Myocyte (in vitro differentiated cells): ENCODE measurements at places on chromosomes 2 and 18.

- DNase-seq, result no peak
These were observed 17.7 kb downstream of the ADNP2 start for GRCh38 chr18:80126797-80127196.

DNA sequence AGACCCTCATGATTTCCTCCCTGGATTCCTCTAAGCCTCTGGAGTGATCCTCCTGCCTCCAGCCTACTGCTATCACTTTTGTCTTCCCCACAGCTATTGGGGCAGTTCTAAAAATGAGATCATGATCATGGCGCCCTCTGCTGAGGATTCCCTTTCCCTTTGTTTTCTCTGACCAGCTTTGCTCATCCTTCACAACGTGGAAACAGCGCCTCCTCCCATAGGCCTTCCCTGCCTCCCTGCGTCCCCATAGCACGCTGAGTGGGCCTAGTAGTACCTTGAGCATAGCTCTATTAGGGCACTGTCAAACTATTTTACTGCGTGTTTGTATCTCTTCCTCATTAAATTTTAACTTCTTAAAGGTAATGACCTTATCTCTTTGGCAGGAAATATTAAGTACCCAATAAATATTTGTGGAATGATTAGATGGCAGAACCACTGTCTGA, 207.0 kb upstream of the FANCL start:
- peak; percentile 84 for DNase-seq

DNA sequence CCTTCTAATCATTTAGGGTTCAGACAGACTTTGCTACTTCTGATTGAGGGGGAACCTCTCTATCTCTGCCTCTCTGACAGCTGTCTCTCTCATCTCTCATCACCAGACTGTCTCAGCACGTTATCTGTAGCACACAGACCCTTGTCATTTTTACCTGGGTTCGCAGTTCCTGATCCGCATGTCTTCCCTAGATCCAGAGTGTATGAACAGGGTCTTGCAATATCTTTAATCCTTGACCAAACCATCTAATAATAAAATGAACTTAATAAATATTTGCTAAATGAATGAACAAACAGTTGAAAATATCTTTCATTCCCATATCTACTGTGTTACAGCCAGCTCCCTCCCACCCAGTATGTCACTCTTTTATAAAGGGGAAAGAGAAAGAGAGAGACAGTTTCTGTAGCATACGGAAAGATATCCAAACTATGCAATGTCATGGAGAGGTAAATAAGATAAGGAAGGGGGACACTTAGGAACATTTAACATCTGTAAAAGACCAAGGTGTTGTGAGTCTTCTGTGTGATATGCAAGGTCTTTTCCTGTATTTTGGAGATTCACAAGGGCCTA, 507.6 kb downstream of the SUCLG1 start:
- DNase-seq, result no peak

DNA sequence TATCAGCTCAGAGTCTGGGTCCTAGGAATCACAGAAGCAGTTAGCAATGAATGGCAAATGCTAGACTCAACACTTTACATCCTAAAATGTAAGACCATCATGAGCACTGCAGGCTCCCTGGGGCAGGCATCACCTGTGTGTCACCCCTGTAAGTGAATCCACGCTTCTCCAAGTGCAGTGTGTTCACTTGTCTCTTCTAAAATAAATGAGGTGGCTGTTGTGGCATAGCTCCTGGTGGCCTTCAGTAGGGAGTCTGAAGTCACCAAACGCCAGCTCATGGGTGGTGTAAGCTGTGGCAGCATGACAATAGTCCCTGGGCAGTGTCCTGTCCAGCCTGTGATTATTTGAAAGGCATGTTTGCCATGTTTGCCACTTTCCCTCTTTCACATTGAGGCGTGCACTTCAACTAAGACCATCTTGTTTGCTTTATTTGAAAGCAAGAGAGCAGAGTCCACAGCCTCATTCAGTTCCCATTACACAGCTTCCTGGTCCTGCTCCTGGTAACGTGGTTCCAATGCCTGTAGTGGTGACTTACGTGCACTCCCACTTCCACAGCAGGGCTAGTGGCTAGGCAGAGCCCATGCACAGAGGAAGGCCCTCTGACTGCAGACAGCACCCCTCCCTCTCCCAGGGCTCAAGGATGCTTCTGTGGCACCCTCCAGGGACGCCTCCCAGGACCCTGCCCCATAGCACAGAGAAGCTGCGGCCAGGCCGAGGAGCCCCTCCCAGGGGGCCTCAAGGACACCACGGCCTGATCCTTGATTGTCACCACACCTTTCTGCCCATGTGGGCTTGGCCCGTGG, 24.3 kb downstream of the COA5 start:
- DNase-seq, result no peak

- no peak for DNase-seq
These were observed 5.4 kb downstream of the RND3 start for GRCh38 chr2:150482111-150482510.

DNA sequence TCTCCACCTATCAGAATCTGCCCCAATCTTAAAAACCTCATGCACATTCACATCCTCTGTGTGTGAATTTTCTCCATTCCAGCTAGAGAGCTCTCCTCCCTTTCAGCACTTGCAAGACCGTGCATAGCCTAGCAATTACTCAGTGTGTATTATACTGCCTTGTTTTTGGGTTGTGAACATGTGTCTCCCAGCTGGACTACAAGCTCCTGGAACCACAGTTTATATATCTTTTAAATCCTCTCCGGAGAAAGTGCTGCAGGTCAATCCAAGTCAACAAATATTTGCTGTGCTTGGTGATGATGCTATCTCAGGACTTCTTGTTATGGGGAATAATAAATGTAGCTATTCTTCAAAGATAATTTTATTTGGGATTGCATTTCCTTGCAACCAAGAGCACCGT, 58.2 kb upstream of the MEX3C start:
- no peak for DNase-seq

DNA sequence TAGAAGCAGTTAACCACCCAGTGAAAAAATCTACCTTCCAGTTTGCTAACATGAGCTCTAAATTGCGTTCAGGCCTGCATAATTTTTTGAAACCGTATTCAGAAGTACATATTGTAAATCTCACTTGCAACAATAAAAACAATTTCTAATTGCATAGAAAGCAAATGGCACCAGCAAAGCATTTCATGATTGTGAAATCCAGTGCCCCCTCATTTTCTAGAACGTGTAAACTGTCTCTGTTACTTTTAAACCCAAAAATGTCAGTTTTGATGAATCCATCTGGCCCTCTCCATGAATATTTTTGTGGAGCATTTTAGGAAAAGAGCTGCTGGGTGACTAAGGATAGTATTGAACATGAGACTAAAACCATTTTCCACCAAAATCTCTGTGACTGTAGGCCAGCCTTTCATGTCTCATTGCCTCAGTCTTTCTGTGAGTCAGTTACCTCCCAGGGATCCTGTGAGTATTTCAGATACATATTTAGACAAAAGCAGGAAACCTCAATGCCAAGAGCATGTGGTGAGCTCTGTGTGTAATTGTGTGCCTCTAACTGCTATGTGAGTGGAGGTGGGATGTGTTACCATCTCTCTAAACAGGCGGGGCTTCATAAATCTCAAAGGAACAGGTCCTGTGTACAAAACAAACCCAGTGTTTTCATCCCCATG, 477.8 kb upstream of the DCC start:
- DNase-seq, result no peak

- DNase-seq, result no peak
These were observed 40.5 kb downstream of the LONRF2 start for GRCh38 chr2:100281521-100282438.

DNA sequence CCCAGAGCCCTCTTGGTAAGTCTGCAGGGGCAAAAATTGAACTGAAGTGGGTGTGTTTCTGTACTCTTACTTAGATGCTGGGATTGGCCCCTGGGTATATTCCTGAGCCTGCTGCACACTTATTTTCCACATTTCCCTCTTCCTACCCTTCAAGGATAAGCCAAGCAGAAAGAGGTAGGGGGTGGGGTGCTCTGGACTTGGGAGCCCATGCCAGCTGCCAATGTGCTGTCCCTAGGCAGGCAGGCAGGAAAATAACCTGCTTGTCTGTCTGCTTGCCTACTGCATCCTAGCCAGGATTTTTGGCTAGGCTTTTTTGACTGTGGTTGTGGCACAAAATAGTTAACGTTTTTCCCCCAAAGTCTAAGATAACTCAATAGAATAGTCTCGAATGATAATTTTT, 234.3 kb downstream of the ALK start:
- no peak for DNase-seq

DNA sequence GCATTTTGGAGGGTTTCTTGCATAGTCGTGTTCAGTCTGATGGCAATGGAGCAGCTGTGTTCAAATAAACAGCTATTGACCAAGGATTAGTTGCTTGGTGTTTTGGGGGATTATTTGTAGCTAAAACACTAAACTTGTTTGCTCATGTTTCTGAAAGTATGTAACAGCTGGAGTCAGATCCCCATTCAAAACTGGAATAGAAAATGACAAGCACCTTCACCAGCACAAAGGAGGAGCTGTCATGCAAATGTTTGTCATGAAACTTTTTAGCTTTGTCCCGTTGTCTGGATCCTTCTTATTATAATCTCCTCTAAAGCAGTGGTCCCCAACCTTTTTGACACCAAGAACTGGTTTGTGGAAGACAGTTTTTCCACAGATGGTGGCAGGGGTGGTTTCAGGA, 96.9 kb upstream of the ZNF236 start:
- DNase-seq, result no peak

- no peak for DNase-seq
These were observed 28.3 kb downstream of the SPDYA start for GRCh38 chr2:28838971-28839370.

- no peak for DNase-seq
These were observed 94.5 kb upstream of the CHRNA1 start for GRCh38 chr2:174858745-174859144.

- peak; percentile 92 for DNase-seq
These were observed 111.6 kb downstream of the AGAP1 start for GRCh38 chr2:235605312-235606003.

GRCh38 chr2:6977113-6977741, 60.0 kb downstream of the RNF144A start:
- DNase-seq, result no peak
